T1000 (cell line): ENCODE measurements at places on chromosomes 6 and 20.

- DNase-seq = no peak
Observed at GRCh38 chr6:16174416-16175078, 45.7 kb downstream of the MYLIP start.

DNA sequence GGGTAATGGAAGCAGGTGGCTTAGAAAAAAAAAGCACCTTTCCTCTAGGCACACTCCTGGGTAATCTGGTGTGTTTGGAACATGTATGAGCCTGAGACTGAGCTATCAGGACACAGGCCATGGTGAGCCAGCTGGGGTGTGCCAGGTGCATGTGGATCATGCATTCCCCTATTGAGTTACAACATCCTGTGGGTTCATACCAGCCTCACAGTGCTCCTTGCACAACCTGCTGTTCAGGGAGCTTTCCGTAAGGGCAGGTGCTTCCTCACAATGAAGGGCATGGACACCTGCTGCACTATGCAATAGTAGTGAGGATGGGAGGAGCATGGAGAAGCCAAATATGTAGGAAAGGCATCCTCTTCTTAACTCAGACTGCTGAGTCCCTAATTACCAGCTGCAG lies 197.2 kb upstream of the SUPT3H start:
- no peak for DNase-seq

GRCh38 chr20:2812189-2812588 lies 2.6 kb upstream of the C20orf141 start:
- DNase-seq = no peak

GRCh38 chr20:58851221-58851968 lies 693 bp upstream of the GNAS-AS1 start:
- DNase-seq = no peak

DNA sequence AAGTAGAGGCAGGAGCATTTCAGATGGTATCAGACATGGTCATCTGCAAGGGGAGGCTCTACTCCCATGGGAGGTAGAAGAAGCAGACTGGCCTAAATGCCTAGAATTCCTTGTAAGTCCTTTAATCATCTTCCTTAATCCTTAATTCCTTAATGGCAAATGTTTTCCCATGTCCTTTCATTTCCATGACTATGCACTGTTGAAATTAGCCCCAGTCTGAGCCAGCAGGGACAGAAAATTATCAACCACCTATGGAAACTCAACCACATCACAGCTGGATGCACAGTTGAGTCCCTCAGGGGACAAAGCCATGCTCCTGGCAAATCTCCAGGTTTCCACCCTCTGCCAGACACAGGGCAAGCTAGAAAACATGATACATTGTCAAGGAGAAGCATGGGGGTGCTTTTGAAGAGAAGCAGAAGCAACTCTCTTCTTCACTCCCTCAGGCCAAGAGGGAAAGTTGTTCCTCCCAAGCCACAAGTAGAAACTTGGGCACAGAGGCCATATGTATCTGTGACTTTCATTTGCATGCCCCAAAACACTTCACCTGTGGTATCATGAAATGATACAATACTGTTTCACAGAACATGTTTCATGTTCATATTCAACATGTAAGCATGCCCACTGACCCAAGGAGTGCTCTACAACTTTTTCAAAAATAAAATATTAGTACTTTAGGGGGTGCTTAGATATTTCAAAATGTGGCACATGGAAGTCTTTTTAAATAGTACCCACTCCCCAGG lies 683.6 kb downstream of the KIF16B start:
- DNase-seq = no peak

- no peak for DNase-seq
Observed at GRCh38 chr20:37781626-37782025, 87.8 kb downstream of the CTNNBL1 start.

- no peak for DNase-seq
Observed at GRCh38 chr6:39493777-39494176, 171.3 kb upstream of the KCNK16 start.

GRCh38 chr20:24703284-24703610 lies 233.8 kb downstream of the SYNDIG1 start:
- no peak for DNase-seq

- DNase-seq = no peak
Observed at GRCh38 chr20:32522776-32523612, 62.1 kb downstream of the NOL4L start.

DNA sequence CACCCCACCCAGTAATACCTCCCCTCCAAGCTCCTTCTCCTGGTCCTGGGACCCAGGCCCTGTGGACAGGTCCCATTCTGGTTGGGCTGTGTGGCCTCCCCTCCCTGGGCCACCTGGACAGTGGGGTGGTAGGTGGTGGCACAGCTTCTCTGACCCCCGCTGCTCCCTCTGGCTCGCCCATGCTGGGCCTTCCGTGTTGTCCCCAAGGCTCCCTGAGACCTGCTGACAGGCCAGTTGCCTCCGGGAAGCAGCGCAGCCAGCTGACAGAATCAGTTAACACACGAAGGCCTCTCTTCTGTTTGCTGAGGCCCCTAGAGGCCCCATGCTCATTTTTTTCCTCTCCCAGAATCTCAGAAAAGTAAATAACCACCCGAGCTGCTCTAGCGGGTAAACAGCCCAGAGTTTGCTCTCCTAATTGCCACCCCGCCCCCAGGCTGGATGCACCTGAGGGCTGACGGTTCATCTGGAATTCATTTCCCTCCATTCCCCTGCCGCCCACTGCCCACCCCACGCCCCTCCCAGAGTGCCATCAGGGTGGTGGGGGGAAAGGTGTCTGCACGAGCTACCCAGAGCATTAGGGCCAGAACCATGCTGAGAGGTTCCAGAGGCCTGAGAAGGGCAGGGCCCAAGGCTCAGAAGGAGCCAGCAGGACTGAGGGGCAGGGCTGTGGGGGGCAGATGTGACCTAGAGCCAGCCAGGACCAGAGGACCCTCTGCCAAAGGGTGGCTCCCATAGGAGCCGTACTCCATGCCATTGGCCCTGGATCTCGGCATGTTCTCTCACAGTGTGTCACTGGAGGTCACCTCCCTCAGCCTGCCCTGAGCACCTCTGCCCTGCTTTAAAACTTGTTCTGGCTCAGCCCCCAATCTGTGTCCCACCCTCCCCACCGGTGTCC lies 157.5 kb downstream of the GRM4 start:
- DNase-seq = no peak

DNA sequence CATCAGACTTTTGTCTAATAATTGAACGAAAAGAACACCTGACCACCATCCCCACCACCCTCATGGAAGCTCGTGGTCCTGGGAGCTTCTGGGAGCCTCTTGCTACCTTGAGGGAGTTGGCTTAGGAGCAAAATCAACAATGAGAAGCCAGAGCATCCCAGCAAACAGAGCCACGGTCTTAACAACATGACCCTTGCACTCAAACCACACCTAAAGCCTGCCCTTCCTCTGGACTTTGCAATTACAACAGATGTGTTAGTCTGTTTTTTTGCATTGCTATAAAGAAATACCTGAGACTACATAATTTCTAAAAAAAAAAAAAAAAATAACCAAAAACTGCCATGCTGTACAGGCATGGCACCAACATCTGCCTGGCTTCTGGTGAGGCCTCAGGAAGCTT lies 9.5 kb upstream of the RBM24 start:
- no peak for DNase-seq

DNA sequence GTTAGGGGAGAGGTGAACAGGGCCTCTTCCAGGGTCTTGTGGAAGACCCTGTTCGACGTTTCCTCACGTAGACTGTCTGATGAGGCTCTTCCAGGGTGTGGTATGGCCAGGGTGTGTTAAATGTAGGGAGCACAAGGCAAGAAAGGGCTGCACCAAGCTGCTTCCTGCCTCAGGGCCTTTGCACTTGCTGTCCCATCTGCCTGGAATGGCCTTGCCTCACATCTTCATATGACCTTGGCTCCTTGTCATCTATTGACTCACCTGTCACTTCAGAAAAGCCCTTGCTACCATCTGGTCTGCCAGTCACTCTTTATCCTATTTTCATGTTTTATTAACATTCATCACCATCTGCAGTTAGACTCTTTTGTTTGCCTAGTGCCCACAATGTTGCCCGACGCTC lies 31.0 kb downstream of the E2F3 start:
- DNase-seq = no peak

DNA sequence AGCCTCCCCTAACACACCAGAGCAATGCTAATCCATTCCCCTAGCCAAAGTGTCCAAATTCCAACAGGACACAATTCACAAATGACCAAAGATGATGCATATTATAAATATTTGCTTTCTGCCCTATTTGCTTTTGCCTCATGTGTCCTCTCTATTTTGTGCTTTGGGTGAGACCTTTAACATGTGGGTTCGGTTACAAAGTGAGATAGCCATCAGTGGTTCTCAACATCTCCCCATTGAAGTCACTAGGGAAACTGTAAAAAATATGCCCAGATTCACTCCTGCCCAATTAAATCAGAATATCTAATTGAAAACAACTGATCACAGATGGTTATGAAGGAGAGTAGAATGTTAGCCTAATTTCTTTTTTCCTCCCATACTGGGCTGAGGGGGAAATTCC lies 159.2 kb downstream of the MTFR2 start:
- no peak for DNase-seq

DNA sequence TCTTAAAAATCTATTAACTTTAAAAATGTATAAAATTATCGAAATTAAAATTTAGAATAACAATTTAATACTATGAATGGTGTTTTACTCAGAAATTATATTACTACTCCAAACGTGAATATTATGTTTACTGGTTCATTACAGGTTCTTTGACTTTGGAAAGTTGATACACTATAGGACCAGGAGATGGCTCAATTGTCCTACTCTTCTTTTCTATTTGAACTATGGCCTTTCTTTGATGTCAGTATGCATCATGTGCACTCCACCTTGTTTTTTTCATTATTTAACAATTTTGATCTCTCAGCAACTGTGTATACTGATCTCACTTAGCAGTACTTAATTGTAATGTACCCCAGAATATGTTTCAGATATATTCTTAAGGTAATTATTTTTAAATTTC lies 391.5 kb upstream of the MANEA start:
- DNase-seq = no peak

DNA sequence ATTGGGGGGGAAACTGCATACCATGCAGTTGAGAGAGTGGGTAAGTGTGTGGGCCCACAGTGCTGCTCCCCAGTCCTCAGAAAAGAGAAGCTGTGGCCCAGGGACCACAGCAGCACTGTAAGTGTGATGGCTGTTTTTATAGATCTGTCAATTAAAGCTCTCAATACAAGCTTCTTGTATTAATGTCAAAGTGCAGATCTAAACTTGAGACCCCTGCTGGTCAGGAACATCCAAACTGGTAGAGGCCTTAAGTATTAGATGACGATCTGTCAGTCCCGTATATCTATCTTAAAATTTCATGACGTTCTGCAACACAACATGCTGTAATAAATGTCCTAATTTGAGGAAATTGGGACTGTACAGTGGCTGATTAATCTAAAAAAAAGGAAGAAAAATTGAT lies 74.8 kb downstream of the TULP4 start:
- no peak for DNase-seq

DNA sequence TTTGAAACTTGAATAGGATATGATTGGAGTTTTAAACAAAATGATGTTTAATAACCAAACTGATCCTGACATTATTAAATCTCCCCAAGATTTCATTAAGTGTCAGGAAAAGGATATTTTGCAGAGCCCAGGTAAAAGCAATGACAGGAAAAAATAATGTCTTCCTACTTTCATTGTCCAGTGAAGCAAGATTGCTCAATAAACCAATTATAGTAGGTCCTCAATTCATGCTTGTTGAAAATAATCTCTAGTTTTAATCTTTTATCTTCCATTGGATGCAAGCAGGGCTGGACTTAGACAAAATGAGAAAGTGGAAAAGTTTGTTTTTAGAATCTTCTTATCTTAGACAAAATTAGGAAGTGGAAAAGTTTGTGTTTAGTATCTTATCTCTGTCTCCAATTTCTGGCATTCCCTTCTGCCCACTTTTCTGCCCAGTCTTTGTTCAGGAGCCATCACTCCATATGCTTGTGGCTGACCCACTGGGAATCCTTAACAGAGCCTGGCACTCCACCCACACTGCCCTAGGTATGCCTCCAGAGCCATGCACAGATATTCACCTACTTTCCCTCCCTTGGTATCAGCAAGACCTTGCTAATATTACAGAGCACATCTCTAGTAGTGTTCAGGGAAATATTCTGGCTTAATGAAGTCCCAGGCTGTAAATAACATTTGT lies 57.0 kb upstream of the CARMIL1 start:
- DNase-seq = no peak

- no peak for DNase-seq
Observed at GRCh38 chr20:54217762-54218161, 9.9 kb downstream of the PFDN4 start.

GRCh38 chr6:53487080-53487479 lies 57.8 kb downstream of the GCLC start:
- no peak for DNase-seq
